ENCODE measurements at places on chromosomes 2 and 18. TPM values are rescaled to one million over a fixed set of nuclear protein-coding genes. Genes with fewer than 3 reads are reported as not detected.
A peak's percentile ranks its signal among the peaks of the same experiment; 100 is the strongest.

- no peak for DNase-seq
These were observed 11.5 kb downstream of the DNMT3A start for GRCh38 chr2:25330273-25330672.

GRCh38 chr2:112606547-112606946 is 22.1 kb downstream of the CHCHD5 start:
- no peak for DNase-seq

DNA sequence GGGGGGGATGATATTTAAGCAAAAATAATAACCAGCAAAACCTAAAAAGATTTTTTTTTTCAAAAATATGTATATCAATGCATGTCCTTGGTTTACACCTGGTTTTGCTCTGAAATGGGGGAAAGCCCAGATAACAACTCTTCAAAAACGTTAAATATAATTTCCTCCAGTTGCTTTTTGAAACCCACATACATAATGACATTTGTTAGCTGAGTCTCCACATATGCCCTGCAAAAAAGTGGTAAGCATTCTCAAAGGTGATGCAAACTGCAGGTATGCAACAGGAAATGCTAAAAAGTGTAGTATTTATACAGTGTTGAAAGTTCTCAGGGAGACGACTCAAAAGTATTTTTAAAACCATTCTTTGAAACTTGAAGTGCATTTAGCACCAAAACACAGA is 258.6 kb downstream of the ZEB2 start:
- DNase-seq = no peak

DNA sequence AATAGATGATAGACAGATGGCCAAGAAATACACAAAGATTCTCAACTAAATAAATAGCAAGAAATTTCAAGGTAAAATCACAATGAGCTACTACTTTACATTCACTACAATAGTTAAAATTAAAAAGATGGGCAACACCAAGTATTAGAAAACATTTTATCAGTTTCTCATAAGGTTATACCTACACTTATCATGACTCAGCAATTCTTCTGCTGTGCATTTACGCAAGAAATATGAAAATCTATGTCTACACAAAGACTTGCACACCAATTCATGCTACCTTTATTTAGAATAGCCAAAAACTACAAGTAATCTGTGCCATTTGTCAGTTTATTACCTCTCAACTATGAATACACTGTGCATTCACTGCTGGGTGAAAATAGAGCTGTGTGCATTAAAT is 937.4 kb upstream of the NRXN1 start:
- DNase-seq = no peak

- DNase-seq = no peak
These were observed 34.4 kb upstream of the ADNP2 start for GRCh38 chr18:80074697-80075096.

- DNase-seq = no peak
These were observed 29.1 kb upstream of the TANK start for GRCh38 chr2:161131074-161131680.

The MYOM1 gene
- total RNA-seq = not detected

DNA sequence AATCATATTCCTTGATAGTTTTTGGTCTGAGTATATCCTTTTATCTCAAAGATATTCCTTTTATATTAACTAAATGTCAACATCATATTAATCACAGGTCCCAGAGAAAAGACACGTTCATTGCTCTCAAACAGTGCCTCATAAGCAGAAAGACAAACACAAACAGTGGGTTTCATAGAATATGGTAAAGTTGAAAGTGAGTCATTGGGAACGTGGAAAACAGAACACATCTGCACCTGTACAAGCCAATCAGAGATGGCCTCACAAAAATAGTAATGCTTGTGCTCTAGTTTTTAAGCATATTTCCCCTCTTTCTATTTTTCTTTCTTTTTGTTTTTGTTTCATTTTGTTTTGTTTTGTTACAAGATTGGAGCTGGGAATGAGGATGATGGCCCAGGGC is 328.4 kb upstream of the MAP2 start:
- DNase-seq = no peak

The SCYGR4 gene
- not detected for total RNA-seq

The CYP27C1 gene
- total RNA-seq = 0.63 TPM

The NAT8 gene
- total RNA-seq = not detected

The RAD51AP2 gene
- total RNA-seq = not detected

DNA sequence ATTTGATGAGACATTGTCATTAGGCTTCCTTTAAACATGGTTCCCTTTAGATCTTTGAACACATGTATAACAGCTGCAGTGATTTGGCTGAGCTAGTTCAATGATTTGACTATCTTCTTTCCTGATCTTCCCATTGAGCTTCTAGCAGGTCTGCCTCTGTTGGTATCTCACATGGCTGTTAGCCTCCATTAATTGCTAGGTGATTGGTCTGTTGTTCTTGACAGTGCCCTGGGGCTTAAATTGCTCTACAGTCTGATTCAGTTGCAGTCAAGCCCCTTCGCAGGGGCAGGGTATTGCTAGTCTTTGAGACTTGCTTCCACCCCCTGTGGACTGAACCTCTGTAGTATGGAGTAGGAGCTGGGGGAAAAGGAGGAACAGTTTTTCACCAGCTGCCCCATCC is 24.1 kb downstream of the SKA1 start:
- DNase-seq = no peak

DNA sequence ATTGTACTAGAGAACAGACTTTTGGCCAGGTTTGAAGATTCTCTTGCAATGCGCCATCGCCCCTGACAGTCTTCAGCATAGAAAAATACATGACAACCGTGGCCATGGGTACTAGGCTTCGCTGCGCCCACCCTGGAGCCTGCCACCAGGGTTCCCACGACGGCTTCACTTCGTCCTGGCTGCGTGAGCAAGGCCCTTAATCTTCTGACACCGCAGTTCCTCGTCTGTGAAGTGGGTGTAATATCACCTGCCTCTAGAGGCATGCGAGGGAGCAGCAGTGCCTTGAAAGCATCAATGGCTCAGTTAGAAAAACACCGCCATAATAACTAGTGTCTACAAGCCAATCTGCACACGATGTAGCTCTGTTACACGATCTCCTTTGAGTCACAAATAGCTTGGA is 175.2 kb upstream of the HS6ST1 start:
- DNase-seq = peak; percentile 28

The ICOS gene
- total RNA-seq = not detected

GRCh38 chr2:24930768-24931167 is 10.7 kb upstream of the ADCY3 start:
- DNase-seq = no peak

GRCh38 chr2:160574468-160575140 is 81.0 kb upstream of the RBMS1 start:
- peak; percentile 47 for DNase-seq

The KCNG3 gene
- 7.1 TPM for total RNA-seq

DNA sequence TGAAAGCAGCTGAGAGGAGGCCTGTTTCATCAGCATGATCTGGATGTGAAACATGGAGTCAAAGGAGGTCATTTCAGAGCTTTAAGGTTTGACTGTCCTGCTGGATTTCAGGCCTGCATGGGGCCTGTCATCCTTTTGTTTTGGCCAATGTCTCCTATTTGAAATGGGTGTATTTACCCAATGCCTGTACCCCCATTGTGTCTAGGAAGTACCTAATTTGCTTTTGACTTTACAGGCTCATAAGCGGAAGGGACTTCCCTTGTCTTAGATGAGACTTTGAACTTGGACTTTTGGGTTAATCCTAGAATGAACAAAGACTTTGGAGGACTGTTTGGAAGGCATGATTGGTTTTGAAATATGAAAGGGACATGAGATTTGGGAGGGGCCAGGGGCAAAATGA is 19.3 kb upstream of the CYP27C1 start:
- DNase-seq = no peak

GRCh38 chr2:160934991-160935390 is 225.2 kb upstream of the TANK start:
- DNase-seq = no peak

DNA sequence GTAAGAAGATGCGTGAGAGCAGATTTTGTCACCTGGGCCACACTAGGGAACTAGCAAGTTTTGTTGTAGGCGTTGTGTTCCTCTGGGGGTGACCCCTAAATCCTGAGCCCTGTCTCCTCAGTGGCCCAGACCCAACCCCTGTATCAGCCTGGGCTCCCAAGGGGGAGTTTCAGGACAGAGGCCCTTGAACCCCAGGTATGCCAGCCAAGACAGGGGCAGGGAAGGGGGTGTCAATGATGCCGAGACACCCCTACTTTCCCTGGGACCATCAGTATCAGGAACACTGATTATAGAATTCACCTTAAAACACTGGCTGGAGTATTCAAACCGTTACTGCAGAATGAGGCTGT is 39.1 kb upstream of the RPL31 start:
- DNase-seq = no peak

GRCh38 chr18:63376538-63376937 is 9.5 kb upstream of the KDSR start:
- no peak for DNase-seq

DNA sequence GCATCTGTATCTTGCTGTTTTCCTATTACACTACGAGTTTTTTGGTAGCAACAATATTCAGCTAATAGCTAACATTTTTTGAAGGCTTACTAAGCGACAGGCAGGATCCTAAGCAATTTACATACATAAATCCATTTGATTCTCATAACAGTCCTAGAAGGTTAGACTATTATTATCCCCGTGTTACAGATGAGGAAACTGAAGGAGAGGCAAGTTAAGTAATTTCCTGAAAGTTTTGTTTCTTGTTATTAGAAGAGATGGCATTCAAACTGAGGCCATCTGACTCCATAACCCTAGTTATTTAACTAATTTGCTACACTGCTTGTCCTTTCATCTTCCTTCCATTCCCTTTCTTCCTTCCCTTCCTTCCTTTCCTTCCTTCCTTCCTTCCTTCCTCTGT is 68.2 kb downstream of the PDE1A start:
- no peak for DNase-seq

The TXNDC2 gene
- not detected for total RNA-seq

- no peak for DNase-seq
These were observed 11.0 kb downstream of the AQP12A start for GRCh38 chr2:240702640-240703011.

The RTP5 gene
- total RNA-seq = not detected

The IL36B gene
- total RNA-seq = not detected

The R3HDM1 gene
- 8.8 TPM for total RNA-seq

- DNase-seq = no peak
These were observed 497.9 kb upstream of the FANCL start for GRCh38 chr2:58739033-58739432.

The MARS2 gene
- 4.1 TPM for total RNA-seq

DNA sequence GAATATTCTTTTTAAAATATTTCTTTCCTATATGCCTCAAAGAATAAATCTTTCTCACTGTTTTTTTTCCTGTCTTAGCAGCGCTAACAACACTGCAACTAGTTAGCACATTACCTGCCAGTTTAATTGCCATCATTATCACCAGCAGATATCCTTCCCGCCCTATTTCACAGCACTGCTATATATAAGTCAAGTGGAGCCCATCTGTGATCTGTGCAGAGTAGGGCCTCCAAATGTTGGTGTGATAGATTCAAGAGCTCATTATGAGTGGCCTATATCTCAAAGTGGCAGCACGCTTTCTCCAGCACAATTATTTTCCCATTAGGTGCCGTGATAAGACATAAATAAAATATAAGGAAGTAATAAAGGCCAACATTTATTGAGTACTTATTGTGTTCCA is 19.8 kb upstream of the RGPD4 start:
- no peak for DNase-seq

- no peak for DNase-seq
These were observed 133.1 kb upstream of the FBXO11 start for GRCh38 chr2:48039209-48039990.

DNA sequence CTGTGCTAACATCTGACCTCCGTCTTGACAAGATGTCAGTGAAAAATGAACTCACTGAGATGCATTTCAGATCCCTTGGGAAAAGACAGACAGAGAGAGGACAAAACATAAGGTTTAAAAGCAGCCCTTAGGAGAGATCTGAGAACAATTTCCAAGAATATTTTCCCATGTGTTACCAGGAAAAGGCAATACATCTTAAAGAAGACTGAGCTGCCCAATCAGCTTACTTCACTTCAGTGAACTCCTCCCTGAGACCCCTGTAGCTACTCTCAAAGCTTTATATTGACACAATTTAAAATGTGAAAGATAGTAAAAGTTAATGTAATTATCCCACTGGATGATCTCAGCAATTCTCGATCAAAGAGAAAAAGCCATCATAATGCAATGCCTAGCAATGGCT is 505.0 kb downstream of the DCC start:
- no peak for DNase-seq

GRCh38 chr2:200252265-200253067 is 54.0 kb upstream of the SPATS2L start:
- DNase-seq = peak; percentile 55

DNA sequence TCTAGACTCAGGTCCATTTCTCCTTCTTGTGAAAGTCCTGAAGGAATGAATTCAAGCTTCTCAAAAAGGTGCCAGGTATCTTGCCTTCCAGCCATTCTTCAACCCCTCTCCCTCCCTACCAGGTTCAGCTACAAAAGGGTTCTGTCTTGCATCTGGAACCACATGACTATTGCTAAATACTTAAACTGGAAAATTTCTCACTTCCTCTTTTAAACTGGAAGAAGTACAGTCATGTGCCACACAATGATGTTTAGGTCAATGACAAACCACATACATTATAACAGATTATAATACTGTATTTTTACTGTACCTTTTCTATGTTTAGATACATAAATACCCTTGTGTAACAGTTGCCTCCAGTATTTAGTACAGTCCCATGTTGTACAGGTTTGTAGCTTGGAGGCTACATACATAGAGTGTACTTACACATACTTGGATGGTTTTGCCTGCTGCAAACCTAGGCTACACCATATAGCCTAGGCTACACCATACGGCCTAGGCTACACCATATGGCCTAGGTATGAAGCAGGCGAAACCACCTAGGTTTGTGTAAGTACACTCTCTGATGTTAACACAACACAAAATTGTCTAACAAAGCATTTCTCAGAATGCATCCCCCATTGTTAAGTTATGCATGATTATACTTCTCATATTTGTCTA is 142.0 kb upstream of the DNMT3A start:
- DNase-seq = no peak

- no peak for DNase-seq
These were observed 60.4 kb downstream of the PID1 start for GRCh38 chr2:229210641-229211040.

- DNase-seq = no peak
These were observed 126.0 kb downstream of the MREG start for GRCh38 chr2:215887303-215887702.

- DNase-seq = no peak
These were observed 329.1 kb downstream of the SETBP1 start for GRCh38 chr18:45009756-45010155.

The TLX2 gene
- not detected for total RNA-seq

- peak; percentile 76 for DNase-seq
These were observed 4.9 kb downstream of the IRS1 start for GRCh38 chr2:226794751-226795171.

The TCF7L1 gene
- 0.68 TPM for total RNA-seq

The CYP26B1 gene
- not detected for total RNA-seq

GRCh38 chr2:214593727-214594126 is 182.9 kb downstream of the VWC2L start:
- peak; percentile 88 for DNase-seq

The POMC gene
- total RNA-seq = not detected

The PARD3B gene
- 10.6 TPM for total RNA-seq

DNA sequence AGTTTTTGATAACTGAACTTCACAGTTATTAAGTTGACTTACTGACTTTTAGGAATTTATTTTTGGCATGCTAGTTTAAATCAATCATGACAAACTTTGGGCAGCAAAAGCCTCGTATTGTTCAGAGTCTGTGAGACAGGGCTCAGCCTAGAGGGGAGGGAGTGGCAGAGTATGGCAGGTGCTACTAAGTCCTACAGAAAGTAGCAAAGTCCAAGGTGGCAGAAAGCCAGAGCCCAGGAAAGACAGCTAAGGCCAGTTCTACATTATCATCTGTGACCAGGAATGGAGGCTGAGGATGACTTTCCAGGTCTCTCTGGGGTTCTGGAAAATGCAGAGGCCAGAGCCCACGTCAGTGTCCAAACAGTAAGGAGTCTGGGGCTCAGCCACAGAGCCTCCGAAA is 34.2 kb downstream of the CHST10 start:
- no peak for DNase-seq
